GM23338 (cell line): ENCODE measurements at places on chromosomes 16 and 17. TPM values are rescaled to one million over a fixed set of nuclear protein-coding genes. Genes with fewer than 3 reads are reported as not detected.

GRCh38 chr16:57884655-57885133 is 82.4 kb upstream of the KIFC3 start:
- DNase-seq: peak; percentile 64

DNA sequence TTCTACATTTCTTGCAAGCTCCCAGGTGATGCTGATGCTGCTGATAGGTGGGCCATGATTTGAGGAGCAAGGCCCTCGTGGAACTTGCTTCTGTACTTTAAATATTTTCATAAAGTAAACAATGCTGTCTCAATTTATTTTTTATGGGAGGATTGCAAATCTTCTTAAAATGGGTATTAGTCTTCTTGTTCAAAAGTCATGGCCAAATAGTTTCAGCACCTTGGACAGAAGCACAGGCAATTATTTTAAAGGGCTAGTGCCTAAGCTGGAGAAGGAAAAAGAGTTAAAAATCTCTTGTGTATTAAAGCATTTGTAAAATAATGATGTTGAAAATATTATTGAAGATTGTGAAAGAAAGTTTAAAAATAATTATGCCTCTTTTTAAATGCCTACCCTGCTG is 50.5 kb downstream of the GPR139 start:
- DNase-seq: peak; percentile 70

CD300A gene
- 0.45 and 0.70 TPM in 2 replicates for total RNA-seq

DNA sequence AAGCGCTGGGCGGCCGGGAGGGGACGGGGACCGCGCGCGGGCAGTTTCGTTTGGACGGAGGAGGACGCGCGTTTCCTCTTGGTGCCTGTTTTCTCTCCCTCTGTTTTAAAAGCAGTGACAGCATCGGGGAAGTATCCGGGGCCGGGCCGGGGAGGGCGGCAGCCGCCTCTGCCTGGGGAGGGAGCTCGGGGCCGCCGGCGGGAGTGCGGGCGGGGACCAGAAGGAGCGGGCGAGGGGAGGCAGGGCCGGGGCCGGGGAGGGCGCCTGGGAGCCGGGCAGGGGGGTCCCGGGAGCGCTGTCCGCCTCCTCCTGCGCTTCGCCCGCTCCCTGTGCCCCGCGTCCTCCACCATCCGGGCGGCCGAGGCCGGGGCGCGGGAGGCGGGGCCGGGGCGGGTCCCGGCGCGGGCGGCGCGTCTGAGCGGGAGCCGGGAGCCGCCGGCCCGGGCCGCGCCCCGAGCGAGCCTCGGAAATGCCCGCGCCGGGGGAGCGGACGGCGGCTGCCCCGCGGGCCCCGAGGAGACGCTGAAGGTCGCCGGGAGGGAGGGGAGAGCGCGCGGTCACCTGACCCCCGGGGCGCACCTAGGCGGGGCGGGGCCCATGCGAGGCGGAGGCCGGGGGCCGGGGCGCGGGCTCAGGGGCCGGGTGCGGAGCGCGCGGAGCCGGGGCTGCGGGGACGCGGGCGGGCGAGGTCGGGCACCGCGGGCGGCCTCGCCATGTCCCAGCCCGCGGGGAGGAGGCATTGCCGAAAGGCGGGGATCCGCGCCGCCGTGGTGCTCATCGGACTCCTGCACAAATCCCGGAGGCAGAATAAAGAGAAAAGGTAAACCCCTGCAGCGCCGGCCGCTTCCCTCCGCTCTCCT is 57.3 kb downstream of the RAP1GAP2 start:
- peak; percentile 74 for DNase-seq

PRR35 gene
- 1.1 and 1.4 TPM in 2 replicates for total RNA-seq

- no peak for DNase-seq
Measured at GRCh38 chr17:40320756-40321523, 12.0 kb downstream of the RARA start.

BFAR gene
- 82.5 and 126 TPM in 2 replicates for total RNA-seq

GRCh38 chr16:50655558-50656055 is 25.5 kb downstream of the SNX20 start:
- DNase-seq: no peak

GRCh38 chr16:23334457-23334853 is 32.4 kb downstream of the SCNN1B start:
- DNase-seq: no peak

CCDC78 gene
- total RNA-seq: 3.5 and 12.6 TPM in 2 replicates

GRCh38 chr16:77677129-77677528 is 45.2 kb upstream of the NUDT7 start:
- DNase-seq: no peak

- DNase-seq: peak; percentile 22
Measured at GRCh38 chr16:1744338-1744840, 27.0 kb downstream of the NME3 start.

DNA sequence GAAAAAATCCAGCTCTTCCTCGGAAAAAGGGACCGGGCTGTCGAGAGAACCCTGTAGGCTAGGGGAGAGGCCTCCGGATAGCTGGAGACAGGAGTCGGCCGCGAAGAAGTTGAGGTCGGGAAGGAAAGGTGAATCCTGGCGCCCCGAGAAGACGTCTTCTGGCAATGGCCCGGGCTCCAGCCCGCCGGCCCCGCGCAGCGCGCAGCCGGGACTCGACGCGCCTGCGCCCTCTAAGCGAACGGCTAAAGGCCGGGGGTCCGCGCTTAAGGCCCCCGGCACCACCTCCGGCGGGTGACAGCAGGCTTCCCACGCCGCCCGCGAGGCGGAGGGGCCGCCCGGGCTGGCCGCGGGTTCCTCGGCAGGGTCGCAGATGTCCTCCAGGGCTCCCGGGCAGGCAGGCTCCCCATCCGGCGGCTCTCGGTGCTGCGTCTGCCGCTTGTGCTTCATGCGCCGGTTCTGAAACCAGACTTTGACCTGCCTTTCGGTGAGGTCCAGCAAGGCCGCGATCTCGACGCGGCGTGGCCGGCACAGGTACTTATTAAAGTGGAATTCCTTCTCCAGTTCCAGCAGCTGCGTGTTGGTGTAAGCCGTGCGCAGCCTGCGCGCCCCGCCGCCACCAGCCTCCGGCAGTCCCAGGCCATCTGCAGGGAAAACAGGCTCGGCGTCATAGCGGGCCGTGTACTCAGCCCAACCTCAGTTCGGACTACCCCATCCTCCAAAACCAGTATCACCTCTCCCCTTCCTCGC is 1.6 kb downstream of the HOXB2 start:
- peak; percentile 72 for DNase-seq

CDC27 gene
- total RNA-seq: 47.9 and 49.7 TPM in 2 replicates

- no peak for DNase-seq
Measured at GRCh38 chr17:11990363-11990983, 6.8 kb downstream of the ZNF18 start.

DNA sequence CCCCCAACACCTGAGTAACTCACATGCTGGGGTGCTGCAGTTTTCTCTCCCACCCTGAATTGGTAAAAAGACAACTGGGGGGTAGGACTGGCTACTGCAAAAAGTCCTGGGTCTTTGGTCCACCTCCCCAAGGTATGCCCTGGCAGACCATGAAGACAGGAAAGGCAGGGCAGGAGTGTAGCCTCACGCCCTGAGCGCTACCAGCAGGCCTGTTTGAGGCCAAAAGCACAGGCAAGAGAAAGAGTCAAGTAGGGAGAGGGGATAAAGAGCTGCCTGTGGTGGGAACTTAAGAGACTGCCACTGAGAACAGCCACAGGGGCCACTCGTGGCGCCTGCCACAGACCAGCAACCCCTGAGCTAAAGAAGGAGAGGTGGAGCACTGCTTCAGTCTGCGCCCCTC is 13.8 kb downstream of the PSMB3 start:
- DNase-seq: no peak

CALB2 gene
- total RNA-seq: 2.4 and 3.9 TPM in 2 replicates

DNA sequence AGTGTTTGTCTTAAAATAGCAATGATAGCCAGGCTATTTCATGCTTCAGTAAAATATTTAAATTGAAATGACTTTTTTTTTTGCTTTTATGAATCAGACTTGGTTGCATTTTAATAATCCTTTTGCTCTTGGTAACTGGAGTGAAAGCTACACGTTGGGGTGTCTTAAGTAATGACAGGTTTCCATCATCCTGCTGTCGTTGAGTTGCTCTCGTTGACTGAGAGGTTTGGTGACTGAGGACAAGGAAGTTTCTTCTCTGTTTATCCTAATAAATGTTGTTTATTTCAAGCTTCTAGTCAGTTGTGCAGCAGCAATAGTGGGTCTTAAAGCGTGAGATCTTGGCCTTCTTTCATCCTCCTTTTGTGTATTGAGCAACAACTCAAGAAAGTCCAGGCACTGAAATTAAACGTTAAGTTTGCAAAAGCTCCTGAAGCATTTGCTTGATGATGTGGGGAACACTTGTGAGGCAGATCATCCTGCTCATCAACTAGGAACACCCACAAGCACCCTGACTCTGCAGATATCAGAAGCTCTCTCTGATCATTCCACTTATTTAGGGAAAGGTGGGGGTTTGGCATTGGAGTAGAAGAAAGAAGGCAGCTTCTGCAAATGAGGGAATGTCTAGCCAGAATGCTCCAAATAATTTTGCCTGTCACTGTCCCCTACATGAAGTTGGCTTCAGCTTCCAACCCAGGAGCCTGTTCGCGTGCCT is 179.1 kb downstream of the RBFOX1 start:
- DNase-seq: no peak

SEPTIN12 gene
- not detected in 2 replicates for total RNA-seq

- no peak for DNase-seq
Measured at GRCh38 chr17:51797150-51797549, 361.4 kb downstream of the CA10 start.

DNA sequence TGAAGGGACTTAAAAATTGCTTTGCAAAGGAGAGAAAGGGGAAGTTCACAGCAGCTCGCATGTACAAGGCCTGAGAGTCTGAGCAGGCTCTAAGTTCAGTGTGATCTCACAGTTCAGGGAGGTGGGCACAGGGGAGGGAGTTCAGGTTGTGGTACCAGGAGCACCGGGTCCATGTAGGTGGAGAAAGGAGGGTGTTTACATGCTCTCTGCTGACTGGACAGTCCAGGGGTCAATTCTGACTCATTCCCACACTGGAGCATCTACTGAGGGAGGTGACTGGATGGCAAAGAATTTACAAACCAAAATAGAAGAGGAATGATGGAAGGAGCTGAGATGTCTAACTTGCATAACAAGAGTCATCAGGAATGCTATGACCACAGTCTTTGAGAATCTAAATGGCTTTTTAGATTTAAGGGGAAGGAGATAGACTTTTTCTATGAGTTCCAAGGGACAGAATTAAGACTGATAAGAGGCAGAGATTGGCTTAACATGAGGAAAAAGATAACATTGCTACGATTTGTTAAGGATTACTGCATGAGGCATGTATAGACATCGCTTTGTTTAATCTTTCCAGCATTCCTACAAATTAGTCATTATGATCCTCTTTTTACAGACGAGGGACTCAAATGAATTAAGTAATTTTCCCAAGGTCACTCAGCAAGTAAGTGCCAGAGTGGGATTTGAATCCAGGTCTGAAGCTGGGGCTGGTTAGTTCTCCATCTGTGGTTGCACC is 29.9 kb downstream of the MIS12 start:
- no peak for DNase-seq

DNA sequence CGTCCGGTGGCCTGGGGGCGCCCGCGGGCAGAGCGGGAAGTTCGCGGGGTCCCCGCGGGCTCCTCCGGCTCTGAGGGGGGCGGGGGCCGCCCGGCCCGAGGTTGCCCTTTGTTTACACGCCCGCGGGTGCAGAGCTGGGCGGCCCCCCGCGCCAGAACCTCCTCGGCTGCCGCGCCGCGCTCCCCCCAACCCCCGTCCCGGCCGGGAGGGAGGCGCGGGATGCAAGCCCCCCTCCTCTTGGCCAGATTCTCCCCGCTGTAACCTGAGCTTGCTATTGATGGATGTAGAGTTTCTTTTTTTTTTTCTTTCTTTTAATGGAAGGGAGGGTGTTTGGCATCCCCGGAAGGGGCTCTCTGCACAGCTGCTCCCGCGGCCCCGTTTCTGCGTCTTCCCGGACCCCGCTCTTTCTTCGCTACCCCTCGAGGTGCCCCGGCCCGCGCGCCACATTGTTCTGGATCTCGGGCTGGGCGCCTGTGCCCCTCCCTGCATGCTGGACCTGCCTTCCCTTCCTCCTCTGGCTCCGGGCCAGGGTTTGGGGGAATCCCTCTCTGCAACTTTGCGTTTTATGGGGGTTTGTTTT is 646 bp downstream of the CBX2 start:
- DNase-seq: peak; percentile 75

TMEM132E gene
- 0.45 and 0.47 TPM in 2 replicates for total RNA-seq

UMOD gene
- total RNA-seq: not detected in 2 replicates

DNA sequence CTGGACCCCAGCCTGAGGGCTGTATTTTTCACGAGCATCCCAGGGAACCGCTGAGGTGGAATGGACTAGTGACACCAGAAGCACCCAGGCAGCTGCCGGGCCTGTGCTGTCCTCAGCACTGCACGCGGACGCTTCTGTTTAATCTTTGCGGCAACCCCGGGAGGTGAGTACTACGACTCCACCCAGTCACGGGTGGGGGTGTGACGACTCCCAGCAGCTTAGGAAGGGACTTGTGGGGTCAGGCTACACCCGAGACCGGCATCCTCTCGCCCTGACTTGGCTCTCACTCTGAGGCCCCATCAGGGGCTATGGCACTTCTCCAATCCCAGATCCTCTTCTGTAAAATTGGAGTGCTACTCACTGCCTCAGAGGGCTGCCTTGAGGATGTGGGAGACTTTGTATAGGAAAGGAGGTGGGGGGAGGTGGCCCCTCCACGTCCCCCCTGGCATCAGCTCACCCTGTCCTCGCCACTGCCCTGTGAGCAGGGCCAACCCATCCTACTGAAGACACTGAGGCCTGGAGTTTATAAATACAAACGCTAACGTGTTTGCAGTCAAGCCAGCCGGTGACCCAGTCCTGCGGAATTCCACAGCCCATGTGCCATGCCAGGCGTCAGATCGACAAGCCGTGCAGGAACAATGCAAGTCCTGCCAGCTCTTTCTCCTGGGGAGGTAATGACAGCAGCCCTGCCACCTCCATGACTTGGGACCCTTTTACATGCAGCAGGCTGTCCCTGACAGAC is 44.4 kb downstream of the PPL start:
- no peak for DNase-seq

- no peak for DNase-seq
Measured at GRCh38 chr16:79093554-79093967, 507.0 kb downstream of the MAF start.

JUP gene
- 160 and 177 TPM in 2 replicates for total RNA-seq

DNA sequence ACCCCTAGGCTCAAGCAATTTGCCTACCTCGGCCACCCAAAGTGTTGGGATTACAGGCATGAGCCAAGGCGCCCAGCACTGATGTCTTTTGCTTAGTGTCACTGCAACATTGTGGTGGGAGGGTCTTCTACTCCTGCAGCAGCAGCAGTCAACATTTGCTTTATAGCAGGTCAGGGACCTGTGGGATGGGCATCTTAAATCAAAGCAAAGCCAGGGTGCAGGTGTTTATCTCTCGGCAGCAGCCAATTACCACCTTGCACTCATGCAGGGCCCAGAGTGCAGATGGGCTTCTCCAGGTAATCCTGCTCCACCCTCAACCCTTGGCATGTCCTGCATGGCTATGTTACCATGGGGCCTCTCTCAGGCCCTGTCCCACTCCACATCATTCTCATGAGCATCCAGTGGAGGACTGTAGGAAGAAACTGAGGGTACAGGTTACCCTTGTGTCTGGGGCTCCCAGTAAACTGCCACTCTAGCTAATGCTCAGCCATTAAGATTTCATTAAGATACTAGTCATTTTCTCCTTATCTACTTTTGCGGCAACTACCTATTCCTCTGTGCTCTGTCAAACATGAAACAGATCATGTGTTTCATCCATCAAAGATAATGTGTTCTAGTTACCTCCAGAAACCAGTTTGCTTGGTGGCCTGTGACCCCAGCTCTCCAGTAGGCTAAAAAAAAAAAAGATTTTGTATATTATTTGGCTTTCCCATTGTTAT is 16.8 kb downstream of the ADGRG5 start:
- no peak for DNase-seq
